ENCODE measurements at places on chromosomes 11 and 22. TPM values are rescaled to one million over a fixed set of nuclear protein-coding genes. Genes with fewer than 3 reads are reported as not detected.
A peak's percentile ranks its signal among the peaks of the same experiment; 100 is the strongest.

The SEPTIN5 gene
- 0.20 TPM for total RNA-seq

GRCh38 chr11:76206327-76207081, at the start of gene WNT11:
TSS of gene WNT11 (minus strand) at chr11:76206502. CDS start at chr11:76206407, 95 bp downstream.
- DNase-seq: peak; percentile 60

GRCh38 chr22:50184004-50184901, 1.5 kb upstream of the TRABD start:
- no peak for DNase-seq

GRCh38 chr11:68855205-68855981, 13.7 kb upstream of the CPT1A start:
- DNase-seq: peak; percentile 22

The CYB5R3 gene
- 70.9 TPM for total RNA-seq

DNA sequence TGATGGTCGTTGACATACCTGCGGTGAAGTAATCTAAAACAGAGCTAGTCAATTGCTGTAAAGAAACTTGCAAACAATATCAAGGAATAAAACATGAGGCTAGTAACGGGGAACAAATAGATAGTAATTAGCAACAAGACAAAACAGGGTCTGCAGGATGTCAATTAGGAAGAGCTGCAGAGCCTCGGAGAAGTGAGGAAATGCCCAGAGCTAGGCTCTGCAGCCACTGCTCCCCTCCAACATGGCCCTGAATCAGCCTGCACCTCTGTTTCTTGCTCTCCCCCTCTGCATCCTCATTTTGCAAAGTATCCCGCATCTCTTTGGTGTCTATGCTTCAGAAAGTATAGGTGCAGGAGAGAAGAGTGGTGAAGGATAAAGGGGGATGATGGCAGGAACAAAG, 507.4 kb upstream of the FAT3 start:
- DNase-seq: no peak

The MRGPRF gene
- not detected for total RNA-seq

DNA sequence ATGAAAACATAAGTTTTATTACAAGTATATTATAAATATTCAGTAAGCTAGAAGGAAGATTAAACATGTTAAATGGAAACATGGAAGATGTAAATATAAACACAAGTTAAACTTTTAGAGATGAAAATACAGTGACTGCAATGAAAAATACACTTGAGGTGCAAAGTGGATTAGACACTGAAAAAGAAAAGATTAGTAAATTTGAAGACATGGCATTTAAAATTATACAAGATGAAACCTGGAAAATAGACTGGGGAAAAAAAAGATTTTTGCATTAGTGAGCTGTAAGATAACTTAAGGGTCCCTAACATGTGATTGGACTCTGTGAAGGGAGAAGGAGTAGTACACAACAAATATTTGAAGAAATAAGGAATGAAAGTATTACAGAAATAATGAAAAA, 33.3 kb downstream of the ELP4 start:
- no peak for DNase-seq

GRCh38 chr22:38398609-38399461, 56.2 kb downstream of the KCNJ4 start:
- peak; percentile 78 for DNase-seq

DNA sequence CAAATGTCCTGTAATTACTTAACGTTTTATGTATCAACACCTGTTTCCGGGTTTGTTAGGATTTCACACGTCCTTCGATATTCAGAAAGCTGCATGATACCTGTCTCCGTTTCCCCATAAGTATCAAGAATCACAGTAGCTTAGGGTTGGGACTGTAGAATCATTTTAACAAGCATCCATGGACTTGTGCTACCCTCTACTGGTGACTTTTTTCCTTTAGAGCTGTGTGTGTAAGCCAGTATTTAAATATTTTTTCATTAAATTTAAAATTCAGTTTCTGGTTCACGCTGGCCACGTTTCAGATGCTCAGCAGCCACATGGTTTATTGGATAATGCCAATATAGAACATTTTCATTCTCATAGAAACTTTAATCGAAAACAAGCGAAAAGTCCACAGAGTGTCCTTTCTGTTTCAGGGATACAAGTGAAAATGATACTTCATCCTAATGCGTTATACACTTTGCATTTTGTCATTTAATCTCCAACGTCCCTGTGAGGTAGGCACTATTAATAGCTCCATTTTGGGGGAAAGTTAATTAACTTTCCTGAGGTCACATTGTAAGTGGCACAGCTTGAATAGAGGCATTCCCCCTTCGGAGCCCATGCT, 61.5 kb upstream of the SLC25A18 start:
- peak; percentile 61 for DNase-seq

DNA sequence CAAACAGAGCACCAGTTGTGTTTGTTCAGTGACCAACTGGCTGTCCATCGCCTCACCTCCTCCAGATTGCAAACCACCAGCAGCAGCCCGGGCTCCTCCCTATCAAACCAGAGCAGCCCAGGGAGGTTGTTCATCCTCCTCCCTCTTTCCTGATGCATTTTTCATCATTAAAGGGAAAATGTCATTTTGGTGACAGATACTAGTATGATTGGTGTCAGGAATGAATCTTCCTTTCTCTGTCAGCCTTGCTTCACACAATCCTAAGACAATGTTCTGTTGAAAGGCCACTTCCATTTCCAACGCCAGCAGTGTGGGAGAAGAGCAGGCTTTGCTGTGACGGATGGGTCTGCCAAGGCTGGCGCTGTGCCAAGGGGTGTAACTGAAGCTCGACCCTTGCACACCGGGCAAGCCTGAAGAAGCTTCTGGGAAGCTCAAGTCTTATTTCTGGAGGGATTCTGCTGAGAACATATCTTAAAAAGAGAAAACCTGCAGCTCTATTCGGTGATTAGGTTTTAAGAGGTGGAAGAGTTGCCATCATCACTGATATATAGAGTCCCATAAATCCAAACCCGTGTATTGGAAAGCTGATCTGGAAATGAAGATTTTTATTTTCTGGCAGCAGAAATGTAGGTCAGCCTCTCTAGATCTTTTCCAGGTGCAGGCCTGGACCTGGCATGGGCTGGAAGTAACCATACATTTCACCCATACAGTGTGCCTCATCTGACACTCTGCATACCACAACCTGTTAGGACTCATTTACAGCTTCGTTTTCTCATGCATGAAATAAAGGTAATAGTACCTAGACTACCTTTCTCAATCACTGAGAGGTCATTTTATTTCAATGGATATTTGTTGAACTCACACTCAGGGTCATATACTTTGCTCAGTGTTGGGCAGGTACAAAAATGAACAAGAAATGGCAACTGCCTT, 524.5 kb downstream of the NTM start:
- DNase-seq: no peak

- no peak for DNase-seq
Observed at GRCh38 chr11:35100013-35100383, 39.0 kb upstream of the CD44 start.

DNA sequence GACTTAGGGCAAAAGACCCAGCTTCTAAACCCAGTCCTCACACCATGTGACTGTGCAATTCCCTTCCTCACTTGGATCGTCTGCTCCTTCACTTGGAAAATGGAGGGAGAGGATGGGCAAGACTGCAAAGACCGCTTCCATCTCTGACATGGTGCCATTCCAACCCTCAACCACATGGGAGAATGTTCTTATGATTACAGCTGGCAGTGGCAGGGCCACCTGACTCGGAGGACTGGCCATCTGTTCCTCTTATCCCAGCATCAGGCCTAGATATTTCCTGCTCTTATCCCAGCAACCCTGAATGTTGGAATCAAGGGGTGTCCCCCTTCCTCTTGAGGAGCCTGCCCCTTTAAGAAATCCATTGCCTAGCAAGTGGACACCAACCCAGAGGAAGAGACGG, 15.4 kb downstream of the DSCAML1 start:
- DNase-seq: no peak

GRCh38 chr11:106727256-106727655, 291.0 kb downstream of the GUCY1A2 start:
- no peak for DNase-seq

DNA sequence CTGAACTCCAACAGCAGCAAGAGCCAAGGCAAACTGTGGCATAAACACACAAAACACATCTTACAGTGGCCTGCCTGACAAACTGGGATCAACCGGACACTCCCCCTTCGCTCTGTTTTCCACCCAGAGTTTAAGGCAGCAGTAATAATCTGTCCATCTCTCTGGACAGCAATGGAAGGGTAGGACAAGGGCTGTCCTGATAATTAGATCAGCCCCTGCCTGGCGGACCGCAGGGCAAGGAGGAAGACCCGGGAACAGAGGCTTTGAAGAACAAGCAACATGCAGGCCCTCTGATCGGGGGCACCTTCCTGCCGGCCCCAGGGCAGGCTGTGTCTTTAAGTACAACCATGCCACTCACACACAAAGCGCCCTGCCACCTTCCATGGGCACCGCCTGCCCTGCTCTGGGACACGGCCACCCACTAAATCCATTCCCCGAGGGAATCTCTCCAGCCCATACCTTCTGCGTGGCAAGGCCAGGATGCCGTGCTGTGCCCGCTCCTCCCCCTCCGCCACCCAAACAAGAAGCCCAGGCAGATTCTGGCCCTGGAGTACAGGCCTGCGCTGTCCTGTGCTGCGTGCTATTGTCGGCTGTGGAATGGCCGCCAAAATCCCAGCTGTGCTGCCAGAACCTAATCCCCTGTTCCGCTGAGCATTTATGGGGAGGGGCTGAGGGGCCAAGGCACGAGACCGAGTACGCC, 38.8 kb downstream of the NUMA1 start:
- DNase-seq: peak; percentile 15

DNA sequence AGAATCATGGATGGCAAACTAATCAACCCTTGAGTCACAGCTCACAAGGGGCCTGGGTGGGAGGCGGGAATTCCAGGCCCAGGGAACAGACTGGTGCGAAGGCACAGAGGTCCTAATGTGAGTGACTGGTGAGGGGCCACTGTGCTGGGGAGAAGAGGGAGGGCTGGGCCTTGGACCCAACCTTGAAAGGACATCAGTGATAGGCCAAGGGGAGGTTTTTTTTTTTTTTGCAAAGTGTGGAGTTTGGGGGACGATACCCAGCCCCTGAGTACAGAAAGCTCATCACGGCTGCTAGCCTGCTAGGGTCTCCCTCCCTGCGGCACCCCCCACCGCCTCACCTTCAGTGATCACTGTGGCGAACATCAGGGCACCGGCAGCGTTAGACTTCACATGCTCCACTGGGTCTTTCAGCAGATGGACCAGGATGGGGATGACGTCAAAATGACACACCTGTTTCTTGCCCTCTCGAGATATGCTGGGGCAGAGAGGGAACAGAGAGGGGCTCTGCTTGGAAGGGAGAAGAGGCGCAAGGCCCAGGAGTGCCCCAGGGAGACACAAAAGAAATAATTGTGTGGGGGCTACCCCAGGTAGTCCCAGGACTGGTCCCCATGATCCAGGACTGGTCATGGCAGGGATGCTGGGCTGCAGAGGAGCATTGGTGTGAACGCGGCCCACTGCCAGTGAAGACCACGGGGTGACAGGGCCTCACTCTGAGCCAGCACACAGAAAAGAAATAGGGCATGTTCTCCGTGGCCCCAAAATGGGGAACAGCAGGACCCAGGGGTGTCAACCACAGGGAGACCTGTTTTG, 8.6 kb upstream of the GNAZ start:
- no peak for DNase-seq

DNA sequence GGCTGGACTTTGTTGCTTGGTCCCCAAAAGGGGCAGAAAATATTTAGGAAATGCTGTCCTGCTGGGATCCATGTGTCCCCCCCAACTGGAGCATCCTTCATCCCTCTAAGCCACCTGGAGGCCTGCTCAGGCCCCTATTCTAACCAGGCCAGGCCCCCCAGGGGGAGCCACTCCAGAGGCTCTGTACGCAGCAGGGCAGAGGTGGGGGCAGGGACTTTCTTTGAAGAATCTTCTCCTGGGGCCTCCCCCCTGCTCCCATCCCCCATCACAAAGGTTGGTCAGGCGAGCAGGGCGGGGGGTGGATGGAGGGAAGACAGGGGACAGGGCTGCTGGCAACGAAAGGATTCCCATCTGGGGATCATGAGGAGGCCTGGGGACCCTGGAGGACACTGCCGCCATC, 170.8 kb downstream of the MN1 start:
- DNase-seq: no peak

DNA sequence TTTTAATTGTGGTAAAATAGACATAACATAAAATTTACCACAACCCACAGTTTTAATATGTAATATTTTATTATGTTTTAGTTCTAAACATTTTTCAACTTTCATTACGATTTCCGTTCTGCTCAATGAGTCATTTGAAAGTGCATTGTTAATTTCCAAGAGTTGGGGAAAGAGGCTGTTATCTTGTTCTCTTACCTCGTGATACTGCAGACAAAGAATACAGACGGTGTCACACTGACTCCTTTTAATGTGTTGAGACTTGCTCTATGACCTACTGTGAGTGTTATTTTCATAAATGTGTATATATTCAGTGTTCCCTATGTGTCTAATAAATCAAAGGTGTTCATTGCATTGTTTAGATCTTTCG, 10.8 kb upstream of the RAC2 start:
- no peak for DNase-seq

GRCh38 chr11:74195828-74196227, 24.7 kb downstream of the PPME1 start:
- no peak for DNase-seq

GRCh38 chr22:47918276-47918921, 1155.9 kb downstream of the TBC1D22A start:
- DNase-seq: peak; percentile 12

- no peak for DNase-seq
Observed at GRCh38 chr11:35717520-35717919, 54.9 kb downstream of the TRIM44 start.

- DNase-seq: no peak
Observed at GRCh38 chr11:2995893-2996554, 3.9 kb upstream of the NAP1L4 start.

DNA sequence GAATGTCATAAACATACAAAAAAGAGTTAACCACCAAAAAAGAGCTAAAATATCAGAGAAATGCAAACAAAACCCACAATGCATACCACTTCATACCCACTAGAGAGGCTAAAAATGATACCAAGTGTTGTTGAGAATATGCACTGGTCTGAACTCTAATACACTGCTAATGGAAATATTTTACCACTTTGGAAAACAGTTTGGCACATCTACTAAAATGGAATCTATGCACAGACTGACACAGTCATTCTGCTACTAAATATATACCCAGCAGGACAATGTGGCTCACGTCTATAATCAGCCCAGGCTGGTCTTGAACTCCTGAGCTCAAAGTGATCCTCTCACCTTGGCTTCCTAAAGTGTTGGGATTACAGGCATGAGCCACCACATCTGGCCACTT, 18.0 kb downstream of the MAPK1 start:
- DNase-seq: no peak

The TTC38 gene
- 17.4 TPM for total RNA-seq

GRCh38 chr11:126061707-126062678, 673 bp downstream of the CDON start:
- DNase-seq: no peak

DNA sequence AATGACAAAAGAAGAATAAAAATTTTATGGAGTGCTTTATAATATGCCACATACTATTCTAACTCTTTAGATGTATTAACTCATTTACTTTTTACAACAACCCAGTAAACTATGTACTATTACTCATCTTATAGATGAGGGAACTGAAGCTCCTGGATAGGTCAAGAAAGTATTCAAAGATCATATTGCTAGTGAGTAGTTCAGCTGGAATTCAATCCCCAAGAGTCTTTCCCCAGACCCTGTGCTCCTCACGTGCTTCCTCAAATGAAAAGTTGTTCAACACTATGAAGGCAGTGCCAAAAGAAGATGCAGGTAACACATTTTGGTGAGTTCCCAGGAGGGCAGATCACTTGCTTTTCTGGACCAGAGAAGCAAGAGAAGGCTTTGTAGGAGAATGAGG, 46.8 kb downstream of the BTG4 start:
- no peak for DNase-seq

- no peak for DNase-seq
Observed at GRCh38 chr11:58330861-58331260, 28.0 kb downstream of the OR5B17 start.

Measured in CD8-positive, alpha-beta memory T cell (primary cell).